CD4-positive, alpha-beta T cell treated with Interleukin-17A for 4 hours (primary cell): ENCODE measurements at places on chromosomes 4 and X.

DNA sequence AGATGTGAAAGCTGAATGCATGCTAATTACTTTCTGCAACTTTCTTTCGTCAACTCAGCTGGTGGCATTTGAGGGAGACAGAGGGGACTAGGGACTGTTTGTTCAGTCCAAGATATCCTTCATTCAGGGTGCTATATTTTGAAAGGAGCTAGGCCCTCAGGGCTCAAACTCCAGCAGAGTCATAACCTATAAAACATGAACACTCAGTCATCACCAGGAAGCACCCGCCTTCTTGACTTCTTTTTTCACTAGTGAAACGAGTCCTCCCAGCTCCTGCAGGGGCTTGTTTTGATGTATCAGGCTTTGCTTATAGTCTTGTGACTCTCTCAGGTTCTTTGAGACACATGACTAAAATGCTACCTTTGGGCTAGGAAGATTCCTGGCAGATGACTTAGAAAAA, 230.6 kb downstream of the PCDH7 start:
- no peak for DNase-seq

DNA sequence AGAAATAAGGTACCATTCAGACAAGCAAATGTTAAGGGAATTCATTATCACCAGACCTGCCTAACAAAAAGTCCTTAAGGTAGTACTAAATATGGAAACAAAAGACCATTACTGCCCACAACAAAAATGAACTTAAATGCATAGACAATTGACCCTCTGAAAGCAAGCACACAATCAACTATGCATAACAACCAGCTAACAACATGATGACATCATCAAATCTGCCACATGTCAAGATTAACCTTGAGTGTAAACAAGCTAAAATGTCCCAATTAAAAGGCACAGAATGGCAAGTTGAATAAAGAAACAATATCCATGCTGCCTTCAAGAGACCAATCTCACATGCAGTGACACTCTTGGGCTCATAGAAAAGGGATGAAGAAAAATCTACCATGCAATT, 160.7 kb upstream of the CPXCR1 start:
- DNase-seq: no peak

DNA sequence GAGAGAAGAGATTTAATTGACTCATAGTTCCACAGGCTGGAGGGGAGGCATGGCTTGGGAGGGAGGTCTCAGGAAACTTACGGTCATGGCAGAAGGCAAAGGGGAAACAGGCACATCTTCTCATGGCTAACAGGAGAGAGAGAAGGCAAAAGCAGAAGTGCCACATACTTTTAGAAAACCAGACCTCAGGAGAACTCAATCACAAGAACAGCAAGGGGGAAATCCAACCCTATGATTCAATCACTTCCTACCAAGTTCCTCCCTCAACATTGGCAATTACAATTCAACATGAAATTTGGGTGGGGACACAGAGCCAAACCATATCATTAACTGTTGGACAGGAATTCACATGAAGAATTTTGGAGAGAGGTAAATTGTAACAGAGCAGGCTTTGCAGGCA, 485.3 kb upstream of the PITX2 start:
- DNase-seq: no peak

DNA sequence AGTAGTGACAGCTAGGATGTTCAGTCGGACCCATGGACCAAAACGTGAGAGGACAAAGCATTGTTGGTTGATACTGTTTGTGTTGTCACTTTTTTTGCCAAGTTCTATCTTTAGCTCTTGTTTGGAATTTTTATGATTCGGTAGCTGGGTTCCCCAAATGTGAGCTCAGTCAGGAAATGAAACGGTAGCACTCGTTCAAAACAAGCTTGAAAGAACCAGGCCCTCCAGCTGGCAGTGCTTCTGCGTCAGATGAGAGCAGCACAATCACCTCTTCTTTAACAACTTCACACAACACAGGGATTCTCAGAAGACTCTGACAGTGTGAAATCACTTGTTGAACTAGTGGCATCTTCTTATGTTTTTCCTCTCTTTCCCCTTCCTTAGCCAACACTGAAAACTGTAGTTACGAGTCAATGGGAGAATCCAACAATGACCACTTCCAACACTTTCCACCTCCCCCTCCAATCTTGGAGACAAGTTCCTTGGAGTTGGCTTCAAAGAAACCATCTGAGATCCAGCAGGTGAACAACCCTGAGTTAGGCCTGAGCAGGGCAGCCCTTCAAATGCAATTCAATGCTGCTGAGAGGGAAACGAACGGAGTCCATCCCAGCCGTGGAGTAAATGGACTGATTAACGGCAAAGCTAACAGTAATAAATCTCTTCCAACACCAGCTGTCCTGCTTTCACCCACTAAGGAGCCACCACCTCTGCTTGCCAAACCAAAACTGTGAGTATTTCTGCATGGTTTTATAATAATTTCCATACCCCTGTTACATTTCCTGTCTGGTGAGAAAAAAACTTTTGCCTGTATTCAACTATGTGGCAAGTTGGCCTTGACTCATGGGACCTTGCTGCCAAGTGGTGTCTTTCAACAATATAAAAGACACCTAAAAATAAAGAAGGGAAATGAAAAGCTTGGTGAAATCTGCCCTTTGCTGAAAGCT, 214.6 kb downstream of the PALLD start:
- DNase-seq: no peak

DNA sequence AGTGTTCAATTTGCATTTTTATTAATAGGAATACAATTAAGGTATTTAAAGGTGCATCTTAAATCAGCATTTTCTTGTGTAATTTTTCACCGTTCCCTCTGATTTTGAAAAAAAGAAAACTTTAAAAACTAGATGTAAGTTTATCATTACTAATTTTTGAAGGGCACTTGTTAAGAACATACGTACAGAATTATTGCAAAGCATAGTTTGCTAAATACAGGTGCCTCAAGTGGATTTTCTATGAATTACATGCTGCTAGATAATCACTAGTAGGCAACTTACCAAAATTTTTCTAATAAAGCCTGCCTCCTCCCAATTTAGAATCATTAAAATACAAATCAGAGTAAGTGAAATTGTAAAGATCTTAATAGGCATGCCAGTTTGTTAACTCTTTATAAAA, 8.5 kb downstream of the CNKSR2 start:
- DNase-seq: no peak

- DNase-seq: no peak
Measured at GRCh38 chrX:68633981-68634380, 13.5 kb upstream of the STARD8 start.

DNA sequence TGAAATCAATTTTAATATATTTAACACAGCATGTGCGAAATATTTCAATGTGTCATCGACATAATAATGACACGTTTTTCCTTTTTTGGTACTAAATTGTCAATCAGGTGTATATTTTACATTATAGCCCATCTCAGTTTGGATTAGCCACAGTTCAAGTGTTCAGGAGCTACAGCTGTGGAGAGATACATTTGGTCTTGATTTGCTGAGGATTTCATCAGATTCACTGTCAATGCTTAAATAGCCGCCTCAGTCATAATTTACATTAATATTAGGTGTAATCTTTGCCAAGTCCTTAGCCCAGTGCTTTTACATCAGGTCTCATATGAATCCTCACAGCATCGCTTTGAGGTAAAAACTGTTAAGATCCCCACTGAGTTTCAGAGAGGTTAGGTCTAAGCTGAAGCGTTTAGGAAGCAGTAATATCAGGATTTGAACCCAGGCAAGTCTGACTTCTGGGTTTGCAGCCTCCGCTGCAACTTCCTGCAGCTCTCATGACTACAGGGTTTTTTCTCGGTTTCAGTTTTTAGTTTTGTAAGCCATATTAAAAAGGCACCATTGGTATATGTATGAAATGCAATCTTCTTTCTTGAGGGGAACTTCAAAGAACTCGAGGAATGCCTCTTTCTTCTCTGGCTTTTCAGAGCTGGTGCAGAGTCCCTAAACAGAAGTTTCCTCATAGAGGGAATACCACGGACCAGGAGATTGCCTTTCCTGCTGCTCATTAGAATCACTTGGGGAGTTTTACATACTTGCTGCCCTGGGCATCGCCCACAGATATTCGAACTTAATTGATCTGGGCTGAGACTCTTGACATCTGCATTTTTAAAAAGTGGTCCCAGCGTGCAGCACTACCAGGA, 6.4 kb downstream of the MTM1 start:
- no peak for DNase-seq
